ENCODE measurements at places on chromosomes 4 and X.

GRCh38 chr4:110452546-110452945 lies 23.4 kb upstream of the ENPEP start:
- no peak for DNase-seq

DNA sequence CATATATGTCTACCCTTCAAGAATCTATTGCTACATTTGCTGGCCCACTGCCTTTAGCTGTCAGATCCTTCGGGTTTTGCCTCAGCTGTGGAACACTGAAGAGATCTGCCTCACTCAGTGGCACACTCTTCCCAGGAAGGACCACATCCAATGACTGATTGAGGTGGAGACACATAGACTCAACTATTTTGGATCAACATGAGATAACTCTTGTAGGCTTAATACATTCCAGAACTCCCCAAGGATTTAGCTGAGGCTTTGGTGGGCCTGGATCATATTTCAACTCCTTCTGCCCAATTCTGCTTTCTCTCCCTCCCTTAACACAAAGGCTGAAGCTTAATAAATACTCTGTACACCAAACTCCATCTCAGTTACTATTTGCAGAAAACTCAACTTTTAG lies 100.5 kb downstream of the CORIN start:
- DNase-seq: no peak

- no peak for DNase-seq
These were observed 1047.9 kb downstream of the RPA4 start for GRCh38 chrX:97931586-97931985.

DNA sequence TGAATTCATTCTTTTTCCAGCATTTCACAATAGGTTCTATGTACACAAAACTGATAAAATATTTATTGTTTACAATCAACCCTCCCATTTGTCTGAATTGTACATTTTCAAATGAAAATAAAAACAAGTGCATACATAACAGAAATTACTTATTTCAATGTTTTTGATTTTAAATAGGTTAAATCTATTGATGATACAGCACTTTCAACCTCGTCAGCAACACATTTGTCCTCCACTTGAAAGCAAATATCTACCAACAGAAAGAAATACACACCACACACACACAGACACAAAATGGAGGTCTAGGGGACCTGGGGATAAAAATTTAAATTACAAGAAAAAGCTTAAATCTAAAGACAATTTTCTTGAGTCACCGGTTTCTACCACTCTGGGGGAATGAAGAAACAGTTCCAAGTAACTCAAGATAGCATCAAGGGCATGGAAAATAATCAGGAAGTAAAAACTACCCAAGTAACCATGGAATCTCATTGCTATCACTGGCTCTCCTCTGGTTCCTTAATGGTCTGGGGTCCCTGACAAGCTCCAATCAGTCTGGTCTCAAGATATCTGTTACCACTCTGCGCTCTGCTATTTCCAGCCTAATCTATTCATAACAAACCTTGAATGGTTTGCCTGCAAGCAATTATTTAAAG lies 27.6 kb downstream of the ANKRD17 start:
- DNase-seq: no peak

DNA sequence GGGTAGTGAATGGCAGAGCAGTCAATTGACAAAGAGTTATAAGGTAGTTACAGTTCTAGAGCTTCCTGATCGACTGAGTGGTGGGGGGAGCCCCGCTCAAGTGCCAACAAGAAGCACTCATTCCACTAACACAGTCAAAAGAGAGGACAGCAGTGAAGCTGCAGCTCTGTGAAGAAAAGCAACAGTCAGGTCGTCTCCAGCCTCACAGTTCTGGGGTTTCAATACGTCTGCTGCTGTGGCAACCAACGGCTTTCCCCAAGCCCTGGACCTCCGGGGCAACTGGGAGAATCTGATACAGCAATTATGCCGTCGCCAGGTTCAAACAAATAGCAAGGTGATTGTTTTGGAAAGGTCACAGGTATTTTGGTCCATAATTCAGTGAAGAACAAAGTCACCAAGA lies 30.8 kb downstream of the GPM6B start:
- no peak for DNase-seq

DNA sequence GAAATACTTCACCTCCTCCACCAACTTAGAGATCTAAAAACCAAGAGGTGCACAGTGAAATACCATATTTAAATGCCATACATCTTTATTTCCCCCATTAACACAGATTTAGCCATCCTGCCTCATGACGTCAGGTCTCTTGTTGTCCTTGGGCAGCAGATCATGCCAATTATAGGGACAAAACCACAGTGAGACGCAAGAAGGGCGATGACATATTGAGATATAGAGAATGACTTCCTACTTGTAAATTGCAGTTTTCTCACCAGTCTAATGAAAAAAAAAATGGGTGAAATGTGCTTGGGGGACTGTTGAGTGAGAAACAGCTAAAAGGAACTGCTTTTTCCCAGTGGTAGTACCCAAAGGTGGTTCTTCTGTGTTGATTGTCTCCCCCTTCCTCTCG lies 24.3 kb downstream of the RS1 start:
- DNase-seq: no peak

- DNase-seq: no peak
These were observed 1451.0 kb upstream of the IGFBP7 start for GRCh38 chr4:58561170-58561569.

GRCh38 chrX:112513154-112513553 lies 166.6 kb downstream of the LHFPL1 start:
- no peak for DNase-seq

GRCh38 chr4:15702941-15703403 lies at the start of gene BST1:
TSS of gene BST1 (plus strand) at chr4:15703065. CDS start at chr4:15703145, 80 bp downstream.
- DNase-seq: no peak

GRCh38 chr4:75107755-75108612 lies 175.1 kb downstream of the PARM1 start:
- no peak for DNase-seq

DNA sequence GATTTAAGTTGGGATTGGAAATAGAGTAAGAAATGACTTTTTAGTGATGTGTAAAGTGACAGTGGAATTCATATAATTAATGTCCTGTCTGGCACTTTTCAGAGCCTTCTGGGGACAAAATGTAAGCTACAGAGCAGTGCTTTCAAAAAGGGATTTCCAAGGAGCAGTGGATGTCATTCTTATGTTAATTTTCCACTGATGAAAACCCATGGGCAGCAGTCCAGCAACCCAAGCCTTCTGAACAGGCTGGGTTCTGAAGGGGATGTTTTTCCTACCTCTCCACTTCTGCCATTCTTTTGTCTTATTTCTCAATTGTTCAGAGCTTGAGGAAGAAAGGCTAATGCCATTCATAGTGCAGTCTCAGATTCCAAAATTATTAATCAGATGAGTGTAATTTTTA lies 717.6 kb upstream of the HS3ST1 start:
- DNase-seq: no peak

DNA sequence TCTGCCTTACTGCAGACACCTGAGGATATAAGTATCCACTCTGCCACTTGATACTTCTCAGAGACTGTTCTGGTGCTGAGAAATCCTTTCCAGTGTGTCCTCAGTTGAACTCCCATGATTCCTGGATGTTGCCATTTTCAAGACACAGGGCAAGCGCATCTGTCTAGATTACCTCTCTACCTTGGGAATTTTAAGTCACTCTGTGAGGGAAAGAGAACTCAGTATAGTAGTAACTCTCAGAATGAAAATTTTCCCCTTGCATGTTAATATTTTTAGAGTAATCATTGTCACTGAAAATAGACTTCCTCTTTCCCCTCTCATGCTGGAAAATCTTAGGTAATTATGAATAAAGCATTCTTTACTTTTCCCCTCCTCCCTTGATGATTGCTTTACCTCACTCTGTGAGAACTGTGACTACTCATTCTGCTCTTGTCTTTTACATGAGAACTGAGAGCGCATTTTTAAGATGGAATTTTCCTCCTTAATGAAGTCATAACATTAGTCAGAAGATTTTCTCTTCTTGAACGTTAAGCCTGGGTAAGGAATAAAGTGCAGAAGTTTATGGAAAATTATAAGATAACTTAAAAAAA lies 45.0 kb downstream of the TET2 start:
- no peak for DNase-seq

DNA sequence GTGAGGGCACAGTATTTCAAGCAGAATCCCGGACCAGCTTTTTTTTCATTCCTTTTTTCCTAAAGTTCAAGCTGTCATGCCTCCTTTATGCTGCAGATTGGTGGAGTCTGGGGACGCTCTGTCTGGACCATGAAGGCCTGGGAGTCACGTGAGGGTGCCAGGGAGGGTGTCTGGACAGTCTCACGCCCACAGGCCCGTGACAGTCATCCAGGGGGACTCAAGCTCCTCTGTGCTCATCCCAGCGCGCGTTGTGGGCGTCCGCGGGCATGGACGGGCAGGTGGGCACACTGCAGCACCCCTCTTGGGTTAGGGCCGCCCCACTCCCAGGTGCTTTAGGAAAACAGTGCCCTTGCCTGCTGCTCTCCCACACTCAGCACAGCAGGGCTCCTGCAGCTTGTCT lies 4.8 kb downstream of the CPZ start:
- DNase-seq: no peak

- DNase-seq: no peak
These were observed 2.5 kb upstream of the PPM1K start for GRCh38 chr4:88286897-88287296.

- no peak for DNase-seq
These were observed 18.0 kb downstream of the DDX3X start for GRCh38 chrX:41351923-41352322.

DNA sequence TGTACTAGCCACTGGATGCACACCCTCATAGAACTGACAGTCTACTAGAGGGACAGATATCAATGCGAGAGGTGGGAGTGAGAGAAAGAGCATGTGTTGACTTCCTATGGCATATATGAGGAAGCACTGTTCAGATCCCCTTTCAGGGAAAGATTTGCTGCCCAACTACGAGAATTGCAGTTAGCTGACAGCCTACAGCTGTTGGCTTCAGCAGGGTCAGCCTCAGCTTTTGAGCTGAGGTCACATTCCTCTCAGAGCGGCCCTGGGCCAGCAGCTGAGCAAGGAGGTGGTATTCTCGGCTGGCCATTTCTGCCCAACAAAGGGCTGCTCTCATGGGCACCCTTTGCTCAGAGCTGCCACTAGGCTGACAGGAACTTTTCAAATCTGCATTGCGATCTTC lies 580.2 kb downstream of the MID1IP1 start:
- no peak for DNase-seq

- no peak for DNase-seq
These were observed 358.7 kb downstream of the IL15 start for GRCh38 chr4:141995056-141995455.

- no peak for DNase-seq
These were observed 27.3 kb downstream of the PABPC4L start for GRCh38 chr4:134174271-134174670.

Data from RWPE2 (cell line).